ENCODE measurements at places on chromosomes 1 and 21. TPM values are rescaled to one million over a fixed set of nuclear protein-coding genes. Genes with fewer than 3 reads are reported as not detected.

The RASSF5 gene
- 18.8 TPM for total RNA-seq

The F11R gene
- total RNA-seq = 117 TPM

The MRPS6 gene
- 52.3 TPM for total RNA-seq

The NDUFS5 gene
- 174 TPM for total RNA-seq

The C1orf141 gene
- total RNA-seq = not detected

The IL23R gene
- total RNA-seq = 0.19 TPM

The PGBD5 gene
- total RNA-seq = 3.7 TPM

The AKNAD1 gene
- total RNA-seq = not detected

The CLDN19 gene
- 23.2 TPM for total RNA-seq

The GNAT2 gene
- total RNA-seq = not detected

The SPATA21 gene
- total RNA-seq = not detected

The LIN28A gene
- not detected for total RNA-seq

The ABCA4 gene
- total RNA-seq = 1.5 TPM

The PBX1 gene
- 91.5 TPM for total RNA-seq

The AMY2A gene
- not detected for total RNA-seq

Measured in kidney (tissue), 22 donors.